ENCODE measurements at places on chromosomes 2 and 18. TPM values are rescaled to one million over a fixed set of nuclear protein-coding genes. Genes with fewer than 3 reads are reported as not detected.

RAX gene
- not detected for total RNA-seq

MARS2 gene
- 7.1 TPM for total RNA-seq

STON1 gene
- total RNA-seq: 29.8 TPM

PXDN gene
- 17.0 TPM for total RNA-seq

DLGAP1 gene
- total RNA-seq: 0.73 TPM

CFAP65 gene
- total RNA-seq: under 0.01 TPM

FOXI3 gene
- not detected for total RNA-seq

SERPINB5 gene
- not detected for total RNA-seq

UGT1A4 gene
- 0.56 TPM for total RNA-seq

FHL2 gene
- total RNA-seq: 81.2 TPM

CRYGC gene
- total RNA-seq: not detected

TUBA4B gene
- total RNA-seq: not detected

LRRTM1 gene
- total RNA-seq: not detected

IL1RL1 gene
- 1.0 TPM for total RNA-seq

SLC14A1 gene
- total RNA-seq: 6.2 TPM

FBXO15 gene
- 0.71 TPM for total RNA-seq

PCARE gene
- total RNA-seq: not detected

REG3A gene
- not detected for total RNA-seq

CACNB4 gene
- 3.3 TPM for total RNA-seq

THUMPD2 gene
- total RNA-seq: 26.7 TPM

ACOXL gene
- total RNA-seq: 2.9 TPM

BZW1 gene
- total RNA-seq: 136 TPM

B3GNT7 gene
- 8.7 TPM for total RNA-seq

CD8B gene
- total RNA-seq: not detected

SPDYA gene
- 0.78 TPM for total RNA-seq

SLC16A14 gene
- 1.8 TPM for total RNA-seq
